Ureter (tissue), 1 donor: ENCODE measurements at places on chromosomes 13 and 19.

DNA sequence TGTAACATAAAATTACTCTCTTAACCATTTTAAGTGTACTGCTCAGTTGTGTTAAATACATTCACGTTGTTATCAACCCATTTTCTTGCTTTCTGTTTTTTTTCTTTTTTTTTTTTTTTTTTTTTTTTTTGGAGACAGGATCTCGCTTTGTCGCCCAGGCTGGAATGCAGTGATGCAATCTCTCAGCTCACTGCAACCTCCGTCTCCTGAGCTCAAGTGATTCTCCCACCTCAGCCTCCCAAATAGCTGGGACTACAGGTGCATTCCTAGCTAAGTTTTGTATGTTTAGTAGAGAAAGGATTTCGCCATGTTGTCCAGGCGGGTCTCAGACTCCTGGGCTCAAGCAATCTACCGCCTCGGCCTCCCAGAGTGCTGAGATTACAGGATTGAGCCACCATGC, 42.5 kb upstream of the C13orf42 start:
- DNase-seq: no peak

GRCh38 chr19:43678512-43679261, 8.7 kb upstream of the PLAUR start:
- DNase-seq: no peak

GRCh38 chr13:71320452-71320851, 546.6 kb downstream of the DACH1 start:
- no peak for DNase-seq

DNA sequence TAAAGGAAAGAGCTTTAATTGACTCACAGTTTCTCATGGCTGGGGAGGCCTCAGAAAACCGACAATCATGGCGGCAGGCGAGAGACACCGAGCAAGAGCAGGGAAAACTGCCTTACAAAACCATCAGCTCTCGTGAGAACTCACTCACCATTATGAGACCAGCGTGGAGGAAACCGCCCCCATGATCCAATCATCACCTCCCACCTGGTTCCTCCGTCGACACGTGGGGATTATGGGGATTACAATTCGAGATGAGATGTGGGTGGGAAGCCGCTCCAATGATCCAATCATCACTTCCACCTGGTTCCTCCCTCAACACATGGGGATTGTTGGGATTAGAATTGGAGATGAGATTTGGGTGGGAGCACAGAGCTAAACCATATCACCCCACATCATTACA, 293.9 kb downstream of the ABCC4 start:
- no peak for DNase-seq

GRCh38 chr19:17679526-17680229, 8.5 kb downstream of the UNC13A start:
- DNase-seq: no peak
